ENCODE measurements at places on chromosomes 7 and 10. TPM values are rescaled to one million over a fixed set of nuclear protein-coding genes. Genes with fewer than 3 reads are reported as not detected.

The TMEM176A gene
- not detected for total RNA-seq

The METTL27 gene
- 13.0 TPM for total RNA-seq

The SNCG gene
- total RNA-seq, result 25.7 TPM

The GIMAP8 gene
- 3.6 TPM for total RNA-seq

The CCDC136 gene
- total RNA-seq, result 1.5 TPM

The TDRD1 gene
- 0.17 TPM for total RNA-seq

The APBB1IP gene
- total RNA-seq, result not detected

The PWWP2B gene
- 12.3 TPM for total RNA-seq

The SEMA3E gene
- 0.83 TPM for total RNA-seq

The EN2 gene
- 0.17 TPM for total RNA-seq

The TCF7L2 gene
- total RNA-seq, result 10.0 TPM

Data from mammary epithelial cell (primary cell).